RWPE1 (cell line): ENCODE measurements at places on chromosomes 1 and 21.

GRCh38 chr1:177435364-177435763, 264.6 kb downstream of the BRINP2 start:
- DNase-seq = no peak

DNA sequence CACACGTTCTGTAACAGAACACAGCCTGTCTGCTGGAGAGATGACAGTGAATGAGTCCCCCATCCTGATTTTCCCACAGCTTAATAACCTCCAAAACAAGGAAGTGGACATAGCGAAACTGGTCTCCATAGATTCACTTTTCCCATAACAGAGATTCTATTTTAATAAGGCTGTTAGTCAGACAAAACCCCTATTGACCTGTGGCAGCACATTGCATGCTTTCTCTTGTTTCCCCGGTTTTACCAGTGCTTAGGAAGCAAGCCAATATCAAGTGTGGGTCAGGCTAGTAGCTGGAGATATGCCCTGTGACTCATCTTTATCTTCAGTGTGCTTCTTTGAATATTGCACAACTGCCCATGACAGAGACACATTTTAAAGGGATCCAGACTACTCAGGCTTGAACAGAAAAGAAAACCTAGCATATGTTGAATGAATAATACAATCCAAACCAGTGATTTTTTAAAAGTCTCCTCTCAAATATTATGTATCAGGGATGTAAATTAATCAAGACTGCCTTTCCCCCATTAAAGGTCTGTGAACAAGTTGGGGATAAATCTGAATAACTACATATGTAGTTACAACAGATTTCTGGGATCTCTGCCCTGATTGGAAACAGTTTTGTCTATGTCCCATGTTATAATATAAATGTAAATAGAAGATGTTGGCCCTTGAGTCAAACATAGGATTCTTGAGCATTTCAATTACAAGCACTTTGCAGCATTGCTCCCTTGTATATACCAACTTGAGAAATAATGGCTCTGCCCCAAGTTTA, 11.9 kb upstream of the CLDN8 start:
- peak; percentile 82 for DNase-seq

- DNase-seq = no peak
Observed at GRCh38 chr1:33152685-33153432, 29.0 kb downstream of the TRIM62 start.

GRCh38 chr1:207241164-207241934, 80.1 kb upstream of the CD55 start:
- no peak for DNase-seq

- no peak for DNase-seq
Observed at GRCh38 chr1:10671090-10671489, 125.4 kb downstream of the CASZ1 start.

GRCh38 chr1:28132171-28133167, 44.0 kb downstream of the PTAFR start:
- DNase-seq = no peak

GRCh38 chr1:6271554-6271953, 10.7 kb upstream of the GPR153 start:
- no peak for DNase-seq

DNA sequence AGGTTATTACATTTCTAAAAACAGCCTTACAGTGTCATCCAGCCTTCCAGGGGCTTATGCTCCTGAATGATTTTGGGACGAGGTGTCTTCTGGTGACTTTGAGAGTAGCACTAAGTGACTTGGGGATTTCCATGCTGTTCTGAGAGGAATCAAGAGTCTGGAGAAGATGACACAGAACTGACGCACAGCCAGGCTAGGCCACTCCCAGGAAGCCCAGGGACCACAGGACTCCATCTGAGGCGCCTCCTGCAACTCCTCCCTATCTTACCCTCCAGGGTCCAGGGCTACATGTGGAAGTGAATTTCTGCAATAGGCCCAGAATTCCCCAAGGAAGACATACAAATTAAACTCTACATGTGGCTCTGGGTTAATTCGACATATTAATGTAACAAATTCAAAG, 92.5 kb downstream of the SLC25A24 start:
- DNase-seq = no peak

- no peak for DNase-seq
Observed at GRCh38 chr1:112618114-112618720, 724 bp downstream of the ST7L start.

DNA sequence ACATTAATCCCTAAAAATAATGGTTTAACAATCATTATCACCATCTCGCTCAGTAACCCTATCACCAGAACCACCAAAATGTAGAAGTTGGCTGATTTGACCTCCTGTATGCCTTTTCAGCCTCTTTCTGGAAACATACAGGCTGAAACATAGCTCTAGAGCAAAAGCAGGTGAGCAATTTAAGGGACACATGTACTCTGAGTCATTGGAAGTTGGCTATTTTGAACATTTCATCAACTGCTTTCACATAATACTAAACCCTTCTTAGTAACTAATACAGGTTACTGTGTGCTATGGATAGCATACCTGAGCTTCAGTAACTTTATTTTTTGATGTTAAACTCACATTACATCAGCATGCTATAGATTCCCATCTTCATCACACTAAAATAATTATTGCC, 19.8 kb upstream of the DDAH1 start:
- no peak for DNase-seq

DNA sequence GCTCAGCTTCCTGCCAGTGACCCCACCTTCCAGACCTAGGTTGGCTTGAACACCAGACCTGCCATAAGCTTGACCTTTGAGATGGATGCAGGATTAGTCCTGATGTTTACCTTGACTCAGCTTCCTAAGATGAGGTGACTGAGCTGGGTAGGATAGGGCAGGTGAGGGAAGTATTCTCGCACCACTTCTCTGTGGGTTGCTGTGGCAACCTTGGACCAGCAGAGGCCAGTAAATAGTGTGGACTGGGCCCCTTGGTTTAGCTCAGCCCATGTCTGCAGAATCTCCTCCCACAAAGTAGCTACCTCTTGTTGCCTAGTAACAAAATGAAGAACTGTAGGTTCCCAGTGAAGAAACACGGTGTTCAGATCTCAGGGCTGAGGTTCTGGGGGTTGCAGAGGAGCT, 8.4 kb downstream of the RPS6KA1 start:
- DNase-seq = peak; percentile 54

- DNase-seq = no peak
Observed at GRCh38 chr21:33799378-33800090, 116.1 kb downstream of the ATP5PO start.

- DNase-seq = no peak
Observed at GRCh38 chr1:77308889-77309621, 27.2 kb downstream of the AK5 start.

DNA sequence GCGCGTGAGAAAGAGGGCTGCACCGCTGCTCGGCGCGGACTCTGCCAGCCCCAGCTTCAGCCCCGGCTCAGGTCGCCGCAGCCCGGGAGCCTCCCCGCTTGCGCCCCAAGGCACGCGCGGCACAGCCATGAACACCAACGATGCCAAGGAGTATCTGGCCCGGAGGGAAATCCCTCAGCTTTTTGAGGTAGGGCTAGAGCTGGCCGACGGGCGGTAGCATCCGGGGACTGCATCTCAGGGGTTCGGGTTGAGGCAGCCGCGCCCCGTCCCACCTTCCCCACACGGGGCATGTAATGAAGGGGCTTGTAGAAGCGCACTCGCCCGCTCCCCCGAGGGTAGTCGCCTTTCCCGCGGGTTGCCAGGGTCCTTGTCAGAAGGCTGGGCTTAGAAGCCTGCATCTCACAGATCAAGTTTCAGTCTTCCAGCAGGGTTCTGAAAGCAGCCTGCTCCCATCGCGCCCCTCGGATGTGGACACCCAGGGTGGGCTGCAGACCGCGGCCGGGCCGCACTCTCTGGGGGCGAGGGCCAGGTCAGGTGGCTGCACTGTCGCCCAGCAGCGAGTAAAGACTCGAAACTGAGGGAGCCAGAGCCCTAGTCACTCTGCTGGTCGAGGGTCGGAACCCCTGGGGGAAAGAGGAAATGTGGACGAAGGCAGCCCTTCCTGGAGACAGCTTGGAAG, 507 bp downstream of the AK5 start:
- peak; percentile 33 for DNase-seq

DNA sequence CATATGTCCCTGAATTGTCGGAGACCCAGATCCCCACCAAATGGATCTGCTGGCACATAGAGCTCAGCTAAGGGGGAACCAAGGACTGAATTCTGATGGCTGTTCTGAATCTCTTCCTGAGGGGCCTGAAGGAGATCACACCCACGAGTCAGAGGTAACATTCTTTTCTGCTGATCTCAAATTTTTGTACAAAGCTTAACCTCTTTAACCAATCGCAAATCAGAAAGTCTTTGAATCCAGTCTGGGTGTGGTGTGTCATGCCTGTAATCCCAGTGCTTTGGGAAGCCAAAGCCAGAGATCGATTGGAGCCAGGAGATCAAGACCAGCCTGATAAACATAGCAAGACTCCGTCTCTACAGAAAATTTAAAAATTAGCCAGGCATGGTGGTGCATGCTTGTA, 62.8 kb upstream of the PRRC2C start:
- no peak for DNase-seq

DNA sequence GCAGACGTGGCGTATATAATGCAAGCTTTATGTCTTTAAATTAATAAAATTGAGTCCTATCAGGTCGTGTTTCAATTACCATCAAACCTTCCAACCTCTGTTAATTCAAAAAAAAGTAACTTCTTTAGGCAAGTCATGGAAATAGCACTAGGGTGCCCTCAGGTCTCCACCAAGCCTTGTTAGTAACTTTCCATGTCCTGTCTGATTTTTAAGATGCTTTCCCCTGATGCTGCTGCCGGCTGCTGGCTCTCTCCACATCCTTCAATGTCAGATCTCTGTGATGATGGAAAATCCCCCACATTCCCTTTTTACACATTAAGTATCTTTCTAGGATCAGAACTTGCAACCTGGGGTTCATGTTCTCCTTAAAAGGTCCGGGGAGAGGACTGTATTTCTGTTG, 3.0 kb downstream of the ERG start:
- no peak for DNase-seq

DNA sequence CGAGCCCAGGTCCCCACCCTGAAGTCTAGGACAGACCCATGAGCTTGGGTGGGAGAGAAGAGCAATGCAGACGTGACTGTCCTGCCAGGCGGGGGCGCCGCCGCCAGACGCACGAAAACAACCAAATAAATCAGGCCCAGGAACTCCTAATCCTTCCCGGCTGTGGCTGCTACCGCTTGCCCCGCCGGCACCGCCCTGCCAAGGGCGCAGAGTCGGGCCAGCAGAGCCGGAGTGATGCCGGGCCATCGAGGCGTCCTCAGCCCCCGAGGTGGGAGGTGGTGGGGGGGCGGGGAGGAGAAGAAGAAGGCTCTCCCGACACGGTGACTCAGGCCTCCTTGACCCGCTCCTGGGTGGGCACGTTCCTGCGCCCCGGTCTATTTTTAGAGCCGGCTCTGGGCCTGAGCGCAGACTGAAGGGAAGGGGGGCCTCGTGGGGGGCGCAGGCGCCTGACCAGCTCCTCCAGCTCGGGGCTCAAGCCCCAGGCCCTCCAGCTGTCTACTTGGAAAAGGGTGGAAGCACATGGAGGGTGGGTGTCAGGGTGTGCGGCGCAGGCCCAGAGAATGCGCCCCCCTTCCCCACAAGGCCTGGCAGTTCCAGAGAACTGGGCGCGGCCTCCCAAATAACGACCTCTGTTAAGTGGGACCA, 10.7 kb upstream of the COL16A1 start:
- no peak for DNase-seq

- no peak for DNase-seq
Observed at GRCh38 chr21:21029164-21029563, 31.0 kb downstream of the NCAM2 start.

GRCh38 chr1:95309031-95309471, 75.0 kb downstream of the RWDD3 start:
- peak; percentile 40 for DNase-seq

DNA sequence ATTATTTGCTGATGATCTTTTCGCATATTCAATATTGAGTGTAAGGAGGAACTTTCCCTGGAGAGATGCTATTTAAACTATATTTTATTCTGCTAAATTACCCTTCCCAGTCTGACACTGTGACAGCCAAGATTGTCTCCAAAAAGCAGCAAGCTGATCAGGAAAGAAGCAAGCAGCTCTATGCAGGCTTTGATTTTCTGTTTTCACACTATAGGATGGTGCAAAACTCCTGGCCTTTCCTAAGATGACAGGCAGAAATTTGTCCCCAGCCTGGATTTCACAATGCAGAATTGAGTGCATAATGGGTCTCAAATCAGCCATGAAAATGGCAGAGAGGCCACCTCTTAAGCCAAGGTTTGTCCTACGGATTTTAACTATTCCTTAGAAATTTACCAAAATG, 1.1 kb downstream of the SGIP1 start:
- no peak for DNase-seq
